ENCODE measurements at places on chromosomes 11 and 22.

- DNase-seq: no peak
Observed at GRCh38 chr11:92929246-92929645, 40.2 kb upstream of the MTNR1B start.

GRCh38 chr11:105673089-105673488 is 63.2 kb downstream of the GRIA4 start:
- DNase-seq: peak; percentile 15

GRCh38 chr11:105371311-105371710 is 231.7 kb upstream of the CARD18 start:
- DNase-seq: no peak

GRCh38 chr11:15073361-15074205 is at the start of gene CALCB:
TSS of gene CALCB (plus strand) at chr11:15073593. CDS start at chr11:15074719, 1,126 bp downstream.
- peak; percentile 33 for DNase-seq

GRCh38 chr22:40244586-40244985 is 66.9 kb downstream of the TNRC6B start:
- DNase-seq: no peak

DNA sequence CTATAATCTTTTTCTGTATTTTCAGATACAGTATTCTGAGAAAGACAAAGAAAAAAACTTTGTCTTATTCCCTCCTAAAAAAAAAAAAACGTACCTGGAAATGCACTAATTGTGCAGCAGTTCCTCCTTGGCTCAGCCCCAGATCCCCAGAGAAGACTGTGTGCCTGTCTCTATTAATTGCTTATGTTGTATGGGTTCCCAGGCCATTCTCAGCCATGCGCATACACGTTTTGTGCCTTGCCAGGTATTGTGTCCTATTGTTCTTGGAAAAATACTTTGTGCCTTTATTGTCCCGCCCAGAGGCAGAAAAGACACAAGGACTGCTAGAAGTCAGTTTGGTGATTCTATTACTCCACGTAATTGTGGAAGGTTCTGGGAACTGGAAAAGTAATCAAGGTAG is 91.2 kb downstream of the PIWIL4 start:
- no peak for DNase-seq

- no peak for DNase-seq
Observed at GRCh38 chr22:19968450-19968891, 26.9 kb upstream of the TXNRD2 start.

DNA sequence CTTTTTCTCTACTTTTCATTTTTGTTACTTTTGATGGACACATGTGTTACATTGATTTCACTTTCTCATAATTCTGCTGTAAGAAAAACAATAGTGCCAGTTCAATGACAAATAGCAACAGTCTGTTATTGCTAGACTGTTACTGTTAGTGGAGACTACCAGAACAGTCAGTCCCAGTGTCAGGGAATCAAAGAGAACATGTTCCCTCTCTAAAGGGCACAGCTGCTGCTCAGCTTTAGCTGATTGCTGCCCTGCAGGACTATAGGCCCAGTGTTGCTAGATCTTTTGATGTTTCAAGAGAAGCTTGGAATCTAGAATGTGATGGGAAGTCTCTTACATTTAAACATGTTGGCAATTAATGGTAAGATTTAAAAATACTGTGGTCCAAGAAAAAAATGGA is 3.4 kb downstream of the BIRC3 start:
- DNase-seq: no peak

GRCh38 chr11:101008961-101009689 is 120.5 kb downstream of the PGR start:
- DNase-seq: no peak

DNA sequence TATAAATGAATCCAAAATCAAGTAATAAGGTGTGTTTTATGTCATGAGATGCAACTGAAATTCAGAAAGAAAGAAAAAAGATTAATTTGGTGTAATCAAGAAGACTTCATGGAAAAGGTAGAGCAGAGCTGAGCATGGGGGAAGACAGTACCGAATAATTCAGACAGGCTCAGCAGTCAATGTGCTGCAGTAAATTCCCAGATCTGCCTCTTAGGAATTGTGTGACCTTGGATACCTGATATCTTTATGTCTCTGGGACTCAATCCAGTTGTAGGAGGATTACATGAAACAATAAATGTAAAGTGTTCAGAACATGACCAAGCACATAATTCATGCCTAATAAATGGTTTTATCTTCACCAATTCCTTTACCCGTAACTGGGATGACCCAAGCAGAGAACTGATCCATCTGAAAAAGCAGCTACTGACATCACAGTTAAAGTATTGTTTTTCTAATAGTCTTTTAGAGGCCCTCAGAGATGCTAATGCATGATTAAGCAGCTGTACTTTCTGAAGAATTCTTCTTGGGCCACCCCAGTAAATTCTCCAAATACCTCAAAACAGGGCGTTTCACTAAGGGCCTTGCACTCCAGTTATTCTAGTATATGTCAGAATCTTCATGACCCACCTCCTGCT is 7.8 kb downstream of the MS4A12 start:
- DNase-seq: no peak

- no peak for DNase-seq
Observed at GRCh38 chr22:37254867-37255233, 10.8 kb upstream of the RAC2 start.

DNA sequence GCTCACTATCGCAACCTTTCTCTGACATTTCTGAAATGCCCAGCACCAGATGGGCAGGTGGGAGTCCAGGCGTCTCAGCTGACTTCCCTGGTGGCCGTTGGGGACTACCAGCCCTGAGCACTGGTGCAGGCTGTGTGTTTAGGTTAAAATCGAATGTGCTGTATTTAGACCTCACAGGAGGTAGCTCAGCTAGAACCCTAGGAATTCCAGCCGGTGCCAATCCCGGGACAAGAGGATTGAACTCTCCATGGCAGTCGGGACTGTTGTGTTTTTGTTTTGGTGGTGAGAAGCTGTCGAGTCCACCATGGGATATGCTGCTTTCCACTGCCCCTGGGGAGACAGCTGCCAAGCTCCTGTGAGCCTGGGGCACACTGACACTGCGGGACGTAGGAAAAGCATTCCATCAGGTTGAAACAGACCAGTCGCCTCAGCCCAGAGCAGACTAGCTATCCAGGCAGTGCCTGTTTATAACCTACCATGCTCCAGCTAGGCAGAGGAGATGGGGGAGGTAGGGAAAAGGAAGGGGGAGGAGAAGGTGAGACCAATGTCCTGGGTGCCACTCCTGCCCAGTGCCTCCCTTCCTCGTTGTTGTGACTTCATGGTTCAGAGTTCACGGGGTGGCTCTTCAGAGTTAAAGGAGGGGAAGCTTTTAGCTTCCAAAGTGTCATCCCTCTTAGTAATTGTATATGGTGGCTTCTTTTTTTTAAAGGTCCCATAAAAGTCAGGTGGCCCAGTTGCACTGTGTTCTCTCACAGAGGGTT is 53.0 kb downstream of the MICAL2 start:
- DNase-seq: no peak

- DNase-seq: no peak
Observed at GRCh38 chr22:20647586-20648305, 126.2 kb upstream of the SERPIND1 start.

GRCh38 chr11:27861706-27862430 is 161.6 kb upstream of the BDNF start:
- no peak for DNase-seq

DNA sequence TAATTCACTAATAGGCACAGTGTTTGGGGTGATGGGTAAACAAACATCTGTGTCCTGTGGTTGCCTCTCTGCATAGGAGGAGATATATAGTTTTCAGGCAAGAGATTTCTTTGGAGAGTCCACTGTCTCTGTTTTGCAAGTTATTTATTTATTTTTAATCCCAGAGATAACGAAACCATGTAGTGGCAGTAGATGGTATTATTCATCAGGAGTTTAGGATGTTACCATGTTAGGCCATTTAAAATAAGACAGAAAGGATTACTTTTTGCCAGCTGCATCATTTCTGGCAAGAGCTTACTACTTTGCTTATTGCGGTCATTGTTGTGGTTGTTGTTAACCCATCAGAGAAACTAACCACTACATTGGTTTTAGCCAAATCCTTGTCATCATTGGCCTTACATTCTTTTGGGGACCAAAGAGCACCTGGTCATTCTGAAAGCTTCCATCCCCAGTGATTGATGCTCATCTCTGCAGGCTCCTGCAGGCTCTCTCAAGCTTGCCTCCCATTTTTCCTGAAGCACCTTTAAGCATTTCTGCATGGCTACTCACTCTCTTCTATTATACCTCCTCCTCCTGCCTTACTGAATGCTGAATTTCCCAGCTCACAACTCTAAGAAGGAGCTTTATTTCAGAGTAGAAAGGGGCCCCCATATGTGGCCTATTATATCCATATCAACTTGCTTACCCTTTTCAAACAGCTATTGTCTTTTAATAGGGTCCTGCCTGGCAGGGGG is 84.4 kb downstream of the CSTPP1 start:
- no peak for DNase-seq

DNA sequence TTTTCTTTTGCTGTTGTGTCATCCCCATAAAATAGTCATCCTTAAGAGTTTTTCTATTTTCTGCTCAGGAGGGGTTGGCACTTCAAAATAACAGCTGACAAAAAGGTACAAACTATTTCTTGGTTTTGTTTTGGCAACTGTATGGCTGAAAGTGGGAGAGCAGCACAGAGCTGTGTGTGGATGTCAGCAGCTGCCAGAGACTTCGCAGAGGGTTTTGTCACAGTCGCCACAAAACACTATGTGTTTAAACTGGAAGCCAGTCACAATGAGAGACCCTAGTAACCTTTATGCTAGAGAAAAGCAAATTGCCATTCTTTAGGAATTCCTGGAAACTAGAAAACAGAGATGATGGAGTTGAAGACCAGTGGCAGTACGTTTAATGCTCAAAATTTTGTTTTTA is 189.6 kb upstream of the CCDC90B start:
- no peak for DNase-seq

GRCh38 chr11:65110354-65110861 is 1.3 kb upstream of the TM7SF2 start:
- DNase-seq: peak; percentile 95

GRCh38 chr11:112599856-112600533 is 339.3 kb upstream of the PLET1 start:
- DNase-seq: no peak

DNA sequence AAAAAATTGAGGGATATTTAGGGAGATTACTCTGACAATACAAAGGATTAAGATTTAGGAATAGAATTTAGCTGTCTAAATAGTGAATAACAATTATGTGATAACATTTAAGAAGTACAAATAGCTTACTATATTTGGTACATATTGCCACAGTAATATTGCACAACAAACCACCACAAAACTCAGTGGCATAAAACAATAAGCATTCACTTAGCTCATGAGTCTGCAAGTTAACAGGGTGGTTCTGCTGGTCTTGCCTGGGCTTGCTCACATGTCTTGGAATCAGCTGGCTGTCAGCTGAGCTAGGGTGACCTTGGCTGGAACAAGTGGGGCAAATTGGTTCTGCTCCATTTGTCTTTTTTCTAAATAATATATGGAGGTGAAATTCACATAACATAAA is 115.1 kb downstream of the DCDC1 start:
- no peak for DNase-seq

DNA sequence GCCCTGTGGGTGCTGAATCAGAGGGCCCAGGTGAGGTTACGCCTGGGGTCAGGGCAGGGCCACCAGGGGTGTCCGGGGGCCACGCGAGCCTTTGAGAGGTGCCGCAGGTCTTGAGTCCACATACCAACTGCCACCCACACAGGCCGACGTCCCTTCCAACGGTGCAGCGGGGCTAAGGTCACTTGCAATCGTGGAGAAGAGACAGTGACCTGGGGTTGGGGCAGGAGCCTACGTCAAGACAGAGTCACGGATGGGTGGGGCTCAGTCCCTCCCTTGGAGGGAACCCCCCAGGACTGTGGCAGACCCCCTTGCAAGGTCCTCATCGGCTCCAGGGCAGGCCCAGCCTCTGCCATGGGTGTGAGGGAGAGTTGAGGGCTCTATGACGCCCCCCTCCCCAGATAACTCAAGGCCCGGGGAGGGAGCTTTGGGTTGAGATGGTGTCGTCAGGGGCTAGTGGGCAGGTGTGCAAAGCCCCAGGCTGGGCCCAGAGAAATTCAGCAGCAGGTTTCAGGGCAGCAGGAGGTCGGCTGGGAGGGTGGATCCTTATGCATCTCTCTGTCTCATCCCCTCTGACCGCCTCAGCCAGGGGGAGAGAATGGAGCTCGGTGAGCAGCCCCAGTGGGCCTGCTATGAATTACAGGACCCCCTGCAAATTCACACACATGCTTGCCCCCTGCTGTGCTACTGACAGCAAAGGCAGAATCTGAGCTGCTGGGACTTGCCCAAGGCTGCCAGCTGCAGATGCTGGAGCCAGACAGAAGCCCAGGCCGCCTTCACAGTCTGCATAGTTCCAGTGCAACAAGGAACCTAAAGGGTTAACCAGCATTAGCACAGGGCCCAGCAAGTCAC is 60.0 kb downstream of the MYEOV start:
- DNase-seq: no peak

DNA sequence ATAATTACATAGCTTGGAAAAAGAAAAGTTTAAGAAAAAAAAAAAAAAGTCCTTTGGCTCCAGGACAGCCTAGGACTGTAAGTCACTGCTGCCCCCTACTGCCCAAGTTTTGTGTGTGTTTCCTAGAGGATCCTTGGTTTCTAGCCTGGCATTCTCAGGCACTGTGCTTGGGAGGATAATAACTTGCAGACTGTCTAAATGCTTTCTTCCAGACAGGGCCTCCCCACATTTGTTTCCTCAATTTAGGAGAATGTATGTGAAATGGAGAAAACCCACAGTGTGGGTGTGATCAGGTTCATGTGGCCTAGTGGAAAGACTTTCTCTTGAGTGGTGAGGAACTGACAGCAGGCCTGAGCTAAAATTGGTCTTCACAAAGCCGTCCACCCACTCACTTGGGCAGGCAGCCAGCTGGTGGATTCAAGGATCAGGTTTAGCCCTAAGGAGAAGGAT is 191.0 kb downstream of the NAV2 start:
- DNase-seq: peak; percentile 81

DNA sequence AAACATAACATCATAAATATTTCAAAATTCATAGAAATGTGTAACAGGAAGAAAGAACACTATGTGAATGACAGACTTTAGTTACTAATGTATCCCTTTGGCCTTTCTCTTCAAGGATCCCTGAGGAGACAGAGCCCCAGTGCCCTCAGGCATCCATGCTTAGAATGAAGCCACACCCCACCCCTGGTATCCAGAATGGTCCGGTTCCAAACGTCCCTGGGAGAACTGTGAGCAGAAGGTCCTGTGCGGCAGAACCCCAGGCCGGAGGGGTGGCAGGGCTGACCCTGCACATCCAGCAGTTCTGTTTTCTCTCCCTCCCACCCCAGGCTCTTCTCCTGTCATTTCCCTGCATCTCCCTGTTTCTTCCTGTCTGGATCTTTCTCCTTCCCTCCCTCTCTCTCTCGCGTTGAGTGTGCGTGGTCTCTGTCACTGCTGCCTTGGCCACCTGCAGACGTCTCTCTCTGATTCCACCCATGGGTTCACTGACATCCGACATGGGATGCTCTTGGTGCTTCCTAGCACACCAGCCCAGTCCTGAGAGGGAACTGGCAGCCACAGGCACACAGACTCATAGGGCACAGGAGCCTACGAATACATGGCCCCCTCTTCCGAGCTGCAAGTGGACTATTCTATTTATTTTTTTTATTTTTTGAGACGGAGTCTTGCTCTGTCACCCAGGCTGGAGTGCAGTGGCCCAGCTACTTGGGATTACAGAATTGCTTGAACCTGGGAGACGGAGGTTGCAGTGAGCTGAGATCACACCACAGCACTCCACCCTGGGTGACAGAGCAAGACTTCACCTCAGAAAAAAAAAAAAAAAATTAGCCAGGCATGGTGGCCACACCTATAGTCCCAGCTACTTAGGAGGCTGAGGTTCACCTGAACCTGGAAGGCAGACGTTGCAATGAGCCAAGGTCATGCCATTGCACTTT is 5.7 kb downstream of the RFPL1 start:
- no peak for DNase-seq

Measured in Calu3 (cell line).